ENCODE measurements at places on chromosomes 1 and 21.

DNA sequence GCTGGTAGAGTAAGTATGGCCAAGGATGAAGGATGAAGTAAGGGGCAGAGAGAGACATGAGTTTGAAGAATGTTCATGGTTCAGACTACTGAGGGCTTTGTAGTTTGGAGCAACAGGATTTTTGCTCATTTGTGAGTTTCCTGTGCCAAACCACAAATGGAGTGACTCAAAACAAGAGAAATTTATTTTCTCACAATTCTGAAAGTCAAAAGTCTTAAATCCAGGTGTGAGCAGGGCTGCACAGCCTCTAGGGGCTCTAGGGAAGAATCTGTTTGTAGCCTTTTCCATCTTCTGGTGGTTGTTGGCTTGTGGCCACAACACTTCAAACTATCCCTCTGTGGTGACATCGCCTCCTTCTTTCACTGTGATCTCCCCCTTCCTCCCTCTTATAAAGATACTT is 58.9 kb downstream of the RHOU start:
- DNase-seq, result no peak

- DNase-seq, result no peak
These were observed 18.6 kb downstream of the KCNQ4 start for GRCh38 chr1:40802078-40802741.

GRCh38 chr1:247113733-247114271 is 9.6 kb upstream of the ZNF669 start:
- no peak for DNase-seq

DNA sequence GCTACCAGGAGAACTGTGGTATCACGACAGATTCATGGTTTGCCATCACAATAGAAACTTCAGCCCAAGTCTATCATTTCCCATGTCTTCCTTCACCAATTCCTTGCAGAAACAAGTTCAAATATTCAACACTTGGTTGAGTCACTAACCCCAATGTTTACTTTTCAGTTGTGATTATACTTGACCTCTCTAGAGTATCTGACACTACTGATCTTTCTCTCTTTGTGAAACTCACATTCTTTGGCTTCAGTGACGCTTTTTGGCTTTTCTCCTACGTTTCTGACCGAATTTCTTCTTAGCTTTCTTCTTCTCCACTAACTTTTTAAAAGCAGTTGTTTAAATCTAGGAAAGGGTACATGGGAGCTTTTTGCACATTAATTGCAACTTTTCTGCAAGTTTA is 48.8 kb upstream of the HMGB4 start:
- DNase-seq, result no peak

GRCh38 chr1:77473690-77474089 is 191.9 kb downstream of the AK5 start:
- no peak for DNase-seq

- DNase-seq, result peak; percentile 37
These were observed 13.9 kb downstream of the TPM3 start for GRCh38 chr1:154178013-154178412.

DNA sequence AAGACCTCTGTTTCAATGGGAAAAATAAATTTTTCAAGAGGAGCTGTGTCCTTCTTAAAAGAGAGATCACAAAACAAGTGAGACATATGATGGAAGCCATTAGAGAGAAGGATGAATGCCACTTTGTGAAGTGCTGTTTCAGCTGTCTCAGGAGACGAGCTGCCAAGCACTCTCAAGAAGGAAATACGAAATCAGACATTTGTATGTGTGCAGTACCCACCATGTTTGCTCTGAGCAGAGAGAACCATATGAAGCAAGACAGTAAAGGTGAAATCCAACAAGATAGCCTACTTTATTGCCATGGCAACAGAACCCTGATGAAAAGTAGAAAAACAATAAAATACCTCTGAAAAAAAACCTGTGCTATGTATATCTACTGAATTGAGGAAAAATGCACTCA is 168.1 kb downstream of the AMY1C start:
- no peak for DNase-seq

- DNase-seq, result no peak
These were observed 65.5 kb downstream of the UCK2 start for GRCh38 chr1:165892935-165893334.

- DNase-seq, result no peak
These were observed 23.8 kb downstream of the UBE4B start for GRCh38 chr1:10056599-10056987.

DNA sequence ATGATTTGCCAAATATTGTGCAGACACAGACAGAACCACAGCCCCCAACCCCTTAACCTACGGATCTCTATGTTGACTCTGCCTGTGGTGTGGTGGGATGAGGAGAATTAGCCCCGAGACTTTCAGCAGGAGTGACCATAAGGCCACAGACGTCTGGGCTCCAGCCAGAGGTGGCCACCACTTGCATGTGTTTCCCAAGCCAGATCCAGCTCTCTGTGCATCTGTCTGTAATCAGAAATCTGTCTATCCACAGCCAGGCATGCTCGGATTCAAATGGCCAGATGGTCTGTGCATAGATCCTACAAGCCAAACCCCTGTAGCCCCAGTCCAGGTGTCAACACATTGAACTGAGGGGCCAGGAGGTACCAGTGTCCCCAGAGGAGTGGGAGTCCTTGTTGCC is 140.6 kb downstream of the SYF2 start:
- DNase-seq, result no peak

Data from amygdala (tissue), 56 donors.